ENCODE measurements at places on chromosomes 3 and 15.
A peak's percentile ranks its signal among the peaks of the same experiment; 100 is the strongest.

DNA sequence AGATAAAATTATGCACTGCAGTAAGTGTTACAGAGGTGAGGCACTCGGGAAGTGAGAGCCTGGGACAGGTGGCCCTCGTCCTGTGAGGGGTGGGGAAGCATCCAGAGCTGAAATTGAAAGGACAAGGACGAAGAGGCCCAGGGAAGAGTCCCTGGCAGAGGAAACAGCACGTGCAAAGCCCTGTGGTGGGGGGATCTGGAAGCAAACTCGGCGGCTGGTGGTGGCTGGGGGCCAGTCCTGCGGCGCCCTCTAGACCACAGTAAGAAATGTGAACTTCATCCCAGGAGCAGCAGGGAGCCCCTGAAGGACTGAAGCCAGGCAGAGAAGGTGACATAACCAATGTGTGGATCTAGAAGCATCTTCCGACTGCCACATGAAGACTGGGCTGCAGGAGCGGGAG lies 42.8 kb downstream of the GRIP2 start:
- no peak for DNase-seq

DNA sequence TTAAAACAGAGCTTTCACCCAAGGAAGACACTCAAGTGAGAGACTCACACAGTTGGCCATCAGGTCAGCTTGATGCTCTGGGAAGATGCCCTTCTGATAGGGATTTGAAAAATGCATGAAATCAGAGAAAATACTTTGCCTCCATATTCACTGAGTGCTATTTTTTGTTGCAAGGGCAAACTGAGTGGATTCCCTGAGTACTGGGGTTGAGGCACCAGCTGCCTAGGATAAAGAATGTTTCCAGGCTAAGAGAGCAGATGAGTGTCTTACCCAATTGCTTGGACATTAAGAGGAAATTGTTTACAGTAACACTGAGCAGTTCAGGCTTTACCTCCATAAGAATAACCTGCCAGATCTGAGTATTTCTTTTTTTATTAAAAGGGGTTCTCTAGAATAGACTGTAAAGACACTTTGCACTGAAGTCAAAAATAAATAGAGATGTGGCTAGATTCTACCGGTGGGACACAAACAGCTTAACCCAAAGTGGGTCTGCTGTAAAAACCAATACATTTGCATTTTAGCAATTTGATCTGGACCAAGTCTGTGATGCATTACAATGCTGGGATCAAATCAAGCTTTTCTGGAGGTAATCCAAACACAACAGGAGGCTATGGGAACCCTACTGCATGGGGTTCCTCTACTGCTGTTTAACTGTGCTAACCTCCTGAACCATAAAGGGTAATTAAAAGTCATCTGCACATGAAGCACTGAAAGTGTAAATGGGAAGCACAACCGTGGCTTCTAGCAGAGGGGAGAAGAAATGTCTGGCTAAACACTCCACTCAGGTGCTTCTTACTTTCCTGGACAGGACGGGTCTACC lies 238.8 kb upstream of the WNT5A start:
- DNase-seq: no peak

GRCh38 chr3:64199932-64200331 lies 25.3 kb downstream of the PRICKLE2 start:
- DNase-seq: no peak

- DNase-seq: no peak
These were observed 13.2 kb upstream of the SPG11 start for GRCh38 chr15:44676676-44677075.

- no peak for DNase-seq
These were observed 46.7 kb upstream of the RAP2B start for GRCh38 chr3:153115326-153115725.

GRCh38 chr15:23081271-23081670 lies 41.9 kb upstream of the TUBGCP5 start:
- DNase-seq: no peak

DNA sequence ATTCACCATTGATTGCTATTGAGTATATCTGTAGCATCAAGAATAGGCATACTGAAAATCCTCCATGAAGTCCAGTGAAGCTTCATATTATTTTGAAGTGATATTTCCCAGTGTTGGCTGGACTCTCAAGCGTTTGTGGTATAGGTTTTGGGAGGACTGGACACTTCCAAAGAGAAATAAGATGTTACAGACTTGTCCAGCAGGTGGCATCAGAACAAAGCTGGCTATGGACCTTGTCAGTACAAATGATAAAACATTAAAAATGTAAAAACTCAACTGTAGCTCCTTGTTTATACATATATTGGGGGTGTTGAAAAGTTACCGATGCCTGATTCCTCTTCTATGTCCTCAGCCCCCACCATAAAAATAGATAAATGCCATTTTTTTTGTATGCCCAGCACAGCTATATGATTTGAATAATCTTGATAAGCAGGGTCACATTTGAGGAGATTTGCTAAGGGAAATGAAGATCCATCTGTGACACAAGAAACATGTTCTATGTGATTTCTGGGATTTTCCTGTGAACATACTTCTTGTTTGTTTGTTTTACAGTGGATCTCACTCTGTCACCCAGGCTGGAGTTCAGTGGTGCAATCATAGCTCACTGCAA lies 54.5 kb upstream of the GOLGA6B start:
- DNase-seq: no peak

DNA sequence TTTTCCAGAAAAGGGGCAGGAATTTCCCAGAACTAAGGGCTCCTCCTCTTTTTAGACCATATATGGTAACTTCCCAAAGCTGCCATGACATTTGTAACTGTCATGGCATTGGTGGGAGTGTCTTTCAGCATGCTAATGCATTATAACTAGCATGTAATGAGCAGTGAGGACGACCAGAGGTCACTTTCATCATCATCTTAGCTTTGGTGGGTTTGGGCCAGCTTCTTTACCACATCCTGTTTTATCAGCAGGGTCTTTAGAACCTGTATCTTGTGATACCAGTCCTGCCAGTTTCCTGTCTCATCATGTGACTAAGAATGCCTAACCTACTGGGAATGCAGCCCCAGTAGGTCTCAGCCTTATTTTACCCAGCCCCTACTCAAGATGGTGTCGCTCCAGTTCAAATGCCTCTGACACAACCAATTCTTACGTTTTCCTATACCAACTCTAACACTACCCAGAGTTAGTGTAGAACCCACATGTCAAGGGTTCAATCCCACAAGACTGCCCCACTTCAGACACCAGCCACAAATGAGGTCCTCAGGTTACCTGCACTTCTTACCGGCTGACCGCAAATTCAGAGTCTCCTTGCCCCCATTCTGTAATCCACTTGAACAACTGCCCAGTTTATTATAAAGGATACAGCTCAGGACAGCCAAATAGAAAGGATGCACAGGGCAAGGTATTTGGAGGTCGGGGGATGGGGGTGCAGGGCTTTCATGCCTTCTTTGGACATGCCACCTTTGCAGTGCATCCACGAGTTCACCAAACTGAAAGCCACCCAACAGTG lies 17.7 kb downstream of the FOXB1 start:
- DNase-seq: no peak

DNA sequence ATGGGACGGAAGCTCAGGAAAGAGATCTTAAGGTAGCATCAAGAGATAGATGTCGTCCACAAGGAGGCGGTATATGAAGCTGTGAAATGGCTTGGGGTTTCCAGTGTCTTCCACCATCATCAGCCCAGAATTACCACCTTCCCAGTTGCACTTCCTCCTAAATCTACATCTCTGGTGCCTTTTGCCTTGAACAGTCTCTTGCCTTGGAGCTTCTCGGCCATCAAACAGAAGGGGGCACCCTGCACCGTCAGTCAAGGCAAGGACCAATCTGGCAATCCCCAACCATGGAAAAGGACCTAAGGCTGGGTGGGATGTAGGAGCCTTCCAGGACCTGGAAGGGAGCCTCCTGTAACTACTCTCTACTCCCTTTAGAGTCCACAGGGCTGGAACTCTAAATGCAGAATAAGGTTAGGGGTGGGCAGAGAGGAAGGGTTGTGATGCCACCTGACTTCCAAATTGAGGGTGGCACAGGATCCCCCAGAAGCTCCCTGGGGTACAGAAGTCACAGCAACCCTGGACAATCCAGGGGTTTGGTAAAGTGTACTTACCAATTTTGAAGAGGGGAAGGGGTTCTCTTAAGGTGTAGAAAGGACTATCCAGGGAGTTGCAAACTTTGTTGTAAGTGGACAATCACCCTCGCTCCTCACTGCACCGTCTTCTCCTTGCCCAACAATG lies 1.0 kb upstream of the RYR3 start:
- DNase-seq: no peak

- no peak for DNase-seq
These were observed 50.1 kb upstream of the UBE2E2 start for GRCh38 chr3:23152989-23153388.

DNA sequence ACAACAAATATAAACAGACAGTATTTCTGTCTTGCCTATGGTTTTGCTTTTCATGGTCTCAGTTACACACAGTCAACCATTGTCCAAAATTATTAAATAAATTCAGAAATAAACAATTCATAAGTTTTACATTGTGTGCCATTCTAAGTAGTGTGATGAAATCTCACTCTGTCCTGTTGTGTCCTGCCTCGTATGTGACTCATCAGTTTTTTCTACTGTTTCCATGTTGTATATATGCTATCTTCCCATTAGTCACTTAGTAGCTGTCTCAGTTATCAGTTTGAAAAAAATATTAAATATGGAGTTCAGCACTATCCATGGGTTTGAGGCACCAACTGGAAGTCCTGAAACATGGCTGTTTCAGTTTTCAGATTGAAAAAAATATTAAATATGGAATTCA lies 282.4 kb upstream of the GRM7 start:
- DNase-seq: no peak

DNA sequence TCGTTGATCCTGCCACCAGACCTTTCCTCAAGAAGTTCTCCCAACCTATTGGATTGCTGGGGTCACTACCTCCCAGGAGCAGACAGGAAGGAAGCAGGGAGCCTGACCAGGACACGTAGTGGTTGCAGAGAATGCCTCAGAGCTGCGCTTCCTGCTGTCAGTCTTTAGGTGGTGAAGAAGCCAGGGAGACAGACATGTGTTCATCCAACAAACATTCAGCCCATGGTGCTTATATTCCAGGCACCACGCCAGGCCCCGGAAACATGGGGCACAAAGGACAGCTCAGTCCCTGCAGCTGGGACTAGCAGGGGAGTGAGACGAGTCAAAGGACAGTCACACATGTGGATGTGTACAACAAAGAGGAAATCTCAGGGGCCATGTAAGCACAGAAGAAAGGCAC lies 26.0 kb upstream of the CORO2B start:
- DNase-seq: peak; percentile 50

GRCh38 chr3:5298453-5298852 lies 110.9 kb downstream of the EDEM1 start:
- no peak for DNase-seq

- DNase-seq: no peak
These were observed 7.4 kb downstream of the EDEM1 start for GRCh38 chr3:5194801-5195509.

GRCh38 chr3:187481426-187481825 lies 113.2 kb downstream of the RTP4 start:
- no peak for DNase-seq

GRCh38 chr3:22704571-22705354 lies 498.4 kb upstream of the UBE2E2 start:
- peak; percentile 6 for DNase-seq

DNA sequence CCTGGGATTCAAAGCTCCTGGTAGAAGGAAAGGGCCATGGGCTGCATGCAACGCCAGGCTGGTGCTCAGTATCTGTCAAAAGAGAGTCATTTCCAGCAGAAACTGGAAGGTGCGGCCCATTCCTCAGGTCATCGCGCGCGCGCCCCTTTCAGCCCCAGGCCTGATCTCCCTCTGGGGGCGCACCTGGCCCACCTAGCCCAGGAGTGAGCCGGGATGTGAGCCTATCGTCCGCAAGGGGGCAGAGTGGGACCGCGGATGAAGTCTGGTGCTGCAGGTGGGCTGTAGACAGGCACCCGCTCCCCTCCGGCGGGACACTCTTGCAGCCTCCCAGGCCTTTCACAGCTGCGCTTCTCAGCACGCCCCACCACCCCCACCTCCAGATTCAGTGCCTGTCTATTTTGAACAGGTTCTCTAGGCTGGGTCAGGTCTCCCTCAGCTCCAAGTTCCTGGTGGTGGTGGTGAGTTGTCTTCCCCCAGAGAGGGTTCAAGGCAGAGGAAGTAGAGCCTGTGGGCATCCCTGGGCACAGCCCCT lies 5.8 kb upstream of the RPL29 start:
- no peak for DNase-seq

DNA sequence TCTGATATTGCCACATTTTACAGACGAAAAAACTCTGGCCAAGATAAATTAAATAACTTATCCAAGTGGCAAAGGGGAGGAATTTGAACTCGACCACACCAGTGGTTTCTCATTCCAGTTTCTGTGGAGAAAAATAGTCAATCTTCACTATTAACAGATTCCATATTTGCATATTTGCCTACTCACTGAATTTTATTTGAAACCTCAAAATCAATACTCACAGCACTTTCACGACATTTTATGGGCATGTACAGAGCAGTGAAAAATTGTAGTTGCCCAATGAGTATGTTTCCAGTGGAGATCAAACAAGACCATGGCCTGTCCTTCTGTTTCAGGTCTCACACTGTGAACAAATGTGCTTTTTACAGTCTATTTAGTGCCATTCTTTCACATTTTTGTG lies 374.3 kb downstream of the MAGI1 start:
- no peak for DNase-seq

DNA sequence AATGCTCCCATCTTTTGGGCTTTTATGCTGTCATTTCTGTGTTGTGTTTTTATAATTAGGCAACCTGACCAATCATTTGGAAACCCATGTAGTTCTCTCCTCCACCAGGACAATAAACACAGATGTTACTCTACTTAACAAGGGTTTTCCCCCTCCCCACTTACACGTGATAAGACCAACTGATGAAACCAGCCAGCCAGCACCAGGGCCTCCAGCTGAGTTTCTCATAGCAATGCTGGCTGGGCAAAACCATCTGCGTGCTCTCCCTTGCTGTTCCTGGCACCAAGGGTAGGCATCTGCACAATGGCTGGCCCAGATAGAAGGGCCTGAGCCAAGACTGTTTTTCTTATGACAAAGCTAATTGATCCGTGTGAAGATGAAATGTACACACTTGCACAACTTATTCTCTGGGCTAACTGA lies 310.4 kb downstream of the PLCL2 start:
- DNase-seq: peak; percentile 50

DNA sequence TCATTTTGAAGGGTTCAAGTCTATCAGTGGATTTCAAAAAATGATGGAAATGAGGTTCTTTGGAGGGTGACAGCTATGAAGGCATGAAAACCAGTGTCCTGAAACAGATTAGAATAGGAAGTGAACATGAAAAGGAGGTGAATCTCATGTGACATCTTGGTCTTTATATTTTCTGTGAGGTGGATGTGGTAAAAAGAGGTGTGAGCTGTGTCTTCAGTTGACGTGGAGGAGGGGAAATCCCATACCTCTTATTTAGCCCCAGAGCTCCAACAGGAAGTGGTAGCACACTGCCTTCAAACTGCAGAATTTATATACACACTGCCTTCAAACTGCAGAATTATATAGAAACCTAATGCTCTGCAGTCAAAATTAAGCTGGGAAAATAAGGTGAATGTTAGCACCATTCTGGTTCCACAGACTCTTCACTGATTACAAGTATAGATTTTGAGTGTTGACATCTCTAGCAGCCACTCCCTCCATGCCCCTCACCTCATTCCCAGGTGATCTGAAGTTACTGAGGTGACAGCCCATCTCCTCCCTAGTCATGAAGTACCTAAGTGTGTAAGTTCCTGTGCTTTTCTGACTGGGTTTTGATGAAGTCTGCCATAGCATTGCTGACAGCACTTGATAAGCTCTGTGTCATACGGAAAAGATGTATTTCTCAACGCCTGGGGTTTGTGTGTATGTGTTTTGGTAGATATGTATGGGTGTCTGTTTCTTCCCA lies 2.7 kb downstream of the RAB8B start:
- no peak for DNase-seq

GRCh38 chr3:13013566-13013965 lies 59.7 kb downstream of the IQSEC1 start:
- DNase-seq: no peak
